CD4-positive, alpha-beta T cell treated with Interferon gamma for 1 hour (primary cell): ENCODE measurements at places on chromosomes 6 and 20.

GRCh38 chr6:109485266-109485935 lies 2.4 kb upstream of the ZBTB24 start:
- no peak for DNase-seq

DNA sequence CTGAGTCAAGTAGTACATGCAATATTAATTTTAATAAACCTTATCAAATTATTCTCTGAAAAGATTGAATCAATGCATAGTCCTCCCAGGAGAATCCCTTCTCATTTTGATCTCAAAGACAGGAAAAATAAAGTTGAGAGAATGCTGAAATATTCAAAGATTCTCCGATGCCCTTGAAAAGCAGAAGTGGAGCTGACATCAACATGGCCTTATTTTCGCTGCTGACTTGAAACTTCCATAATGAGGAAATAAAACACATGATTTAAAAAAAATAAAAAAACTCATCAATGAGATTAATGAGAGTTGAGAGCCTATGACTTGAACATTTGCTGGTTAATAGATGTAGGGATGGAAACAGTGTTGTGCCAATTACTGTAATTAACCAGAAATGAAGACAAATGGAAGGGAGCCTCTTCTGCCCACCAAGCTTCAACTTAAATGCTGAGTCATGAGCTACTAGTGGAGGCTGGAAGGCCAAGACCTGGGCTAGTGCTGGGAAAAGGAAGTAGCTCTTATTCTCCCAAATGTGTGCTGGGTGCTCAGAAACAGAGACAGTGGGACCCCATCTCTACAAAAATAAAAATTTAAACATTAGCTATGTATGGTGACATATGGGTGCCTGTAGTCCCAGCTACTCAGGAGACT lies 139.9 kb downstream of the BFSP1 start:
- DNase-seq, result no peak

DNA sequence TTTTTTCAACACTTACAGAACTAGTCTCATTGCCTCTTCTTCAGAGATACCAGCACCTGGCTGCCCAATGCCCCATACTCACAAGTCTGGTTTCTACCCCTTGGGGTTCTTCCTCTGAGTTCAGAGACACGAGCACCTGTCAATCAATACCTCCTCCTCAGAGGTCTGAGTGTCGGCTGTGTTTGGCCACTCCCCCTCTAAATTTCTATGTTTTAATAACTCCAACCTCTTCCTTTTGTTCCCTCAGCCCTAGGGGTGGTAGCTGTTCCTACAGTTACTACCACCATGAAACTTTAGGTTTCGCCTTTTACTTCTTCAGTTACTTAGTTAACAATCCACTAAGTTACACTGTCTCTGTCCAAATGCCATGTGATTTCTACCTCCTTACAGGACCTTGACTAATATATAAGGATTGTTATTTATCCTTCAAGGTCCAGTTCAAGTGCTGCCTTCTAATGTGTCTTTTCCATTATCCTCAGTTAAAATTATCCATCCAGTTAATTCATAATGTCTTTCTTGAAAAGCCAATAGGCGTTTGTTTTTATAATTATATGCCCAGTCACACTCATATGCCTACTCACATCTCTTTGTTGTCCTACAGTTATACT lies 14.6 kb upstream of the PHF20 start:
- DNase-seq, result no peak

DNA sequence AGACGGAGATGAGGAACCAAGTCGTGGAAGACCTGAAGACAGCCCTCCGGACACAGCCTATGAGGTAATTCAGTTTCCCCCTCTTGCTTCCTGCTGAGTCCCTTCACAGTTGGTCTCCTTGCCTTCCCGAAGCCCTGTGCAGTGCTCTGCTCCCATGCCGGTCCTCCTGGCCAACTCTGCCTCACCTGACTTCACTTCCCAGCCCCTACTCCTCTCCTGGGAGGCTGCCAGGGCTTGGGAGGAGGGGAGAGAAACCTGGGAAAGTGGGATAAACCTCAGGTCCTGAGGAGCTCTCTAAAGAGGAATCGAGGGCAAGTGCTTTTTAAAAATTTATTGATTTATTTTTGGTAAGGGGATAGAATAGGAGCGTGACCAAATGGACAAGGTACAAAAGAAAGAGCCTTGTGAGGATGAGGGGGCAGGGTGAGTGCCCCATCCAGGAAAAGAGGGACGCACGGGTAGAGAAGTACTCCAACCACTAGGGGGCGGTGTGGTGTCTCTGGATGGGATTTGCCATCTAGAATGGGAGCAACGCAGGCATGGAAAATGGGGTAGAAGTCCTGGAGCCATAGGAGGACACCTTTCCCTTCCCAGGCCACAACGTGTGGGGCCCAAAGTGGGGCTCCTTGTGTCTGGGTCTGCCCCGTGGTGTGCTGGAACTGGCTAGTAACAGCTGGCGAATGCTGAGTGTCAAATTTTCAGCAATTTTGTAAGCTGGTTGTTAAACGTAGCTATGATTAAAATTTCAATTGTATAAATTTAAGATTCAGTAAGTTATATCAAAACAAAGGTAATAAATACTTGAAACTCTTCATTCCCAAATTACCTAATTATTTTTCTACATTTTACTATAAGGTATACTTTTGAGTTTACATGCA lies 69.0 kb downstream of the MOCS1 start:
- peak; percentile 11 for DNase-seq

DNA sequence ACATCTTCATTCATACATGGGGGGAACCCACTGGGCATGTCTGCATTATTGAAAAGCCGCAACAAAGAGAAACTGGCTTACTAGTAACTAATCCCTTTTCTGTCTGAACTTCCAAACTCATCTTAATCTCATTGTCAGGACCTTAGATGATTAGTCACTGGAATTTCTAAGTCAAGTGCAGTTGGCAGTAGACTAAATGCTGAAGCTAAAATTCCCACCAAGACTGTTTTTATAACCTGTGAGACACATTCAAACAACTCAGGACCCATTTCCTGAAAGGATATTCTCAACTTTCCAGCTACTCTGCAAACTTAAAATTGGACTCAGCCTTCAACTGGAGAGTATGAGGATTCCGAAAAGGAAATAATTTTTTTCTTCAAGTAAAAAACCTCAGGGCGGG lies 94.8 kb upstream of the SCAF8 start:
- DNase-seq, result no peak

DNA sequence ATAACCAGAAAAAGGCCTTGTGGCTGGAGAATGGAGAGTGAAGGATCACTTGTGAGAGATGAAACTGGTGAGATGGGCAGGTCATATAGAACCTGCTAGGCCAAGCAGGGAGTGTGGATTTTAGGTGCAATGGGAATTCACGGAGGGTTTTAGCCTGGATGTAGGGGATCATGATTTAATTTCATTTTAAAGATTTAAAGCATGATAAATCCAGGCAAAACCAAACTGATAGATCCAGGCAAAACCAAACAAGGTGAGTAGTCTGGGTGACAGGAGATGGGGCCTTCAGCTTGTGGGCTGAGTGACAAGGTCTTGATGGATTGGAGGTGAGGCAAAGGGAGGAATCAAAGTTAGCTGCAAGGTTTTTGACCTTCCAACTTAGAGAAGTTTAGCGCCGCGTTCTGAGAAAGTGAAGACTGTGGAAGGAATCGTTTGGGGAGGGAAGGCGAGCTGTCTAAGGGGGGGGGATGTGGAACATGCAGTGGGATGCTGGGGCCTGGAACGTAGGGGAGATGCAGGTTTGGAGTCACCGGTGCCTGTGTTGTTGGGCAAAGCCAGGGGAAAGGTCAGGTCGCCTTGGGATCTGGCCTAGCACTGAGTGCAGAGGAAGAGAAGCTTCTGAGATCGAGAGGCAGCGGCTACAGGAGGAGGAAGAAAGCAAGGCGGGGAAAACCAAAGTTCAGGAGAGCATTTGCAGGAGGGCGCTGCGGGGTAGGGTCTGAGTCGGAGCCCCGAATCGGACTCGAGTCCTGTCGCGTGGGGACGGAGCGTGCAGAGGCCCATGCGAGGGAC lies 1.3 kb upstream of the PLCG1 start:
- DNase-seq, result no peak

DNA sequence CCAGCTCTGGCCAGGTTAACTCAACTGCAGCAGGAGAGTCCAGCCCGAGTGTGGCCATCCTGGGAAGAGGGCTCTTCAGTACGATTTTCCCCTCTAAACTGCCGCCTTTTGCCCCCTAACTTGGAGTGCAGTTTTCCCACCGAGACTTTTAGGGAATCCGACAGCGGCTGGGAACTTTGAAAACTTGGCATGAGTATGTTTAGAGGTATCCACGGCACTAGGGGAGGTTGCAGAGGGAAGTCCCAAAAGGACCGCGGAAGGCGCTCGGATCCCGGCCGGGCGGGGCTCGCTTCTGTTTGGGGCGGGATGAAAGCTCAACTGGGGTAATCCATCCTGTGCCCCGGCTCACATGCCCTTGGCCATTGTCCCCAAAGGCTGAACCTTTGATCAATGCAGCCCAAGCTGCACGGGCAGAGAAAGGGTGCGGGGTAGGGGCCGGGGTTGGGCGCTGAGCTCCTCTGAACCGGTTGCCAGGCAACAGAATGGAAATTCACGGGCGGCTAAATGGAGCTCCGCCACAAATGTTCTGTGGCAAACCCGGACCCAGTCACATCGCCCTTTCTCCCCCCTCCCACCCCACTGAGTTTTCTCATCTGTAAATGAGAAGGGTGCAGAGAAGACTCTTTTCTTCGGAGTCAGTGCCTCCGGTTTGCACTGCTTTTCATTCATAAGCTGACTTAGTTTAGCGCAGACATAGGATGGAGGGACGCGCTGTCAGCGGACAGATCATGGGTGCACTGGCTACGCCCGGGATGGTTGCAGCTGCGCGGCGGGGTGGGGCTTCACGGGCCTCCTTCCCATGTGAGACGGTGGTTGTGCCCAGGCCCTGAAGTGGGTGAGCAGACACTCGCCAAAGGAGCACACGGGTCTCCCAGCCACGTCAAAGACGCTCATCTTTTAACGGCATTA lies 2.3 kb downstream of the BMP6 start:
- no peak for DNase-seq

- no peak for DNase-seq
These were observed 95.3 kb upstream of the C6orf118 start for GRCh38 chr6:165404697-165405096.

DNA sequence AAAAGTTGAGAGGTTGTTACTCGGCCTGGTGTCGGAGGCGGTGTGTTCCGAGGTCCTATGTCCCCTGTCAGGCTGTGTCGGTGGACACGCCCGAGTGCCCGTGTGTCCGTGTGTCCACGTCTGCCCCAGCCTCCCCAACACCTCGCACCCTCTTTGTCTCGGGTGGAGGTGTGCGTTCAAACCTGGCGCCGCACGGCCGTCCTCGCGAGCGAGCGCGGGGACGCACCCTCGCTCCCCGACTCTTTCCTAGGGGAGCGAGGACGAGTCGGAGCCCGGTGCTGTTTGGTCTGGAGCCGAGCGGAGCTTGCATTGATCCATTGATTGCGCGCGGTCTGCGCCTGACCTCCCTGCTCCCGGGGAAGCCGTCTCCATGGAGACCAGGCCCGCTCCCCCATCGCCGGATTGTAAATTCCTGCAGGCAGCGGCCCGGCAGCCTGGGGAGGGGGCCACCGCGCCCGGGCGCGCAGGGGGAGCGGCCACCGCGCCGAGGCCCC lies 411 bp upstream of the SCUBE3 start:
- DNase-seq, result no peak

- DNase-seq, result no peak
These were observed 45.5 kb downstream of the TTI1 start for GRCh38 chr20:37987602-37988290.

DNA sequence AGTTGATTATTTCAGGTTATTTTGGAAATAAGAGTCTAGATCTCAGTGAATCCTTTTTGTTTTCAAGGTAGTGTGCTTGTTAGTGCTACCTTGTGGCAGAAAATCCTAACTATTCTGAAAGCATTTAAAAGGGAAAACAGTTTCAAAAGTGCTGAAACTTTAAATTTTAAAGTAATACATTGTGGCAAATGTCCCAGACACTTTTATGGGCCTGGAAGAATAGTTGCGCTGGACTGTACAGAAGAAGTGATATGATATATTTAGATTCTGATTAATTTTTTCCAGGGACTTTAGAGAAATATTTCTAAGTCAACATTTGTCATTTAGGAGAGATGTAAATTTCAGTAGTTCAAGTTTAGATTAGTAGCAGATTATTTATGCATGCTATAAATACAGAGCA lies 96.7 kb upstream of the BMP5 start:
- no peak for DNase-seq

DNA sequence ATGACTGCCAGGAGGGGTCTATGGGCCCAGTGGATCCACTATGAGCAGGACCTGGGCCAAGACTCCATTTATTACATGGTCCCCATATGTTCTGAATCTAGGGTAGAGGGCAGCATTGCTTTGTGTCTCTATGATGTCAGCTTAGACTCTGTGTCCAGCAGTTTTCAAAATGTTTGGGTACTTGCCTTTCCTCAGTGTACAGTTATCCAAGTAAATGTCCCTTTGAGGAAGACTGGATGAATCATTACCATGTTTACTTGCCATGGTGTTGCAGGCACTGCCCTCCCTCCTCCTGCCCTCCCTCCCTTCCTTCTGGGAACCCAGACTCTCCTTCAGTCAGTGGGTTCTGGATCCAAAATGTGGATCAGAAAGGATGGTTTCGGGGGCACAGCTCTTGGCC lies 108.6 kb downstream of the NRN1 start:
- no peak for DNase-seq
